Thymus (tissue), 14 donors: ENCODE measurements at places on chromosomes 3 and 15.

DNA sequence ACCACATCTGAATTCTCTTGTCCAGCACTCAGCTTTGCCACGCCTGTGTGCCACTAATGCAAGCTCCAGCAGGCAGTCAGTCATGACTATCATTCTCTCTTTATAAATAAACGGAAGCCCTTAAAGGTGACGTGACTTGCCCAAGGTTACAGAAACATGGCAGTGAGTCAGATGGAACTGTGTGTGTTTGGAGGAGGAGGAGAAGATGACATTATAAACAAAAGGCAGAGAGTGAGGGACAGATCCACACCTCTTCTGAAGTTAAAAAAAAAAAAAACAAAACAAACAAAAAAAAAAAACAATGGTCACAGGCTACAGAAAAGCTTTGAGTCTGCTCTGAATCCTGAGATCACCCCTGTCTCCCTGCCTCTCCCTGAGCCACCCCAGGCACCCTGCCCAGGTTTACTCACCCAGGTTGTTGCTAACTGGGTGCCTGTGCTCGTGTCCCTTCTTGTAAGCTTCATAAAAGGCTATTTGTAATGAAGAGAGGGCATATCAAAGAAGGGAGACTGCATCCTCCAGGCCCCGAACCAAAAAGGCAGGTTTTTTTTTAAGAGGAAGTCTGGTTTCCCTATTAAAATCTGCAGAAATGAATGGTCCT lies 119.7 kb upstream of the PHLDB2 start:
- DNase-seq: no peak

GRCh38 chr3:178063461-178063860 lies 472.8 kb upstream of the KCNMB2 start:
- no peak for DNase-seq

DNA sequence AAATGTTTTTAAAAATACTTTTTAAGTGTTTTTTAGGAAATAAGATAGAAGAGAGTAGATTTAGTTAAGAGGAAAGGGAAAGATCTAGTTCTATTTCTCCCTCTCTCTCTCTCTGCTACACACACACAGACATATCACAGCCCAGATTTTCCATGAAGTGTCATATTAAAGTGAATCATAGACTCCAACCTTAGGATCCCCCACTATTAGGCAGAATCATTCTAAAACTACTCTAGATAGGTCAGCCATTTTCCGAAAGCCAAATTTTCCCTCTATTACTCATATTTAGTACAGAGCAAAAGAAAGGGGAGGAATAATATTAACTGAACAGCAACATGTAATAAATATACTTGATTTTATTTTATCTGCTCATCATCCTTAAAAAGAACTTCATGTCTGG lies 45.1 kb upstream of the RSL24D1 start:
- DNase-seq: no peak

- DNase-seq: no peak
Observed at GRCh38 chr3:194930377-194931204, 244.9 kb downstream of the FAM43A start.
